ENCODE measurements at places on chromosomes 7 and 10.
A peak's percentile ranks its signal among the peaks of the same experiment; 100 is the strongest.

DNA sequence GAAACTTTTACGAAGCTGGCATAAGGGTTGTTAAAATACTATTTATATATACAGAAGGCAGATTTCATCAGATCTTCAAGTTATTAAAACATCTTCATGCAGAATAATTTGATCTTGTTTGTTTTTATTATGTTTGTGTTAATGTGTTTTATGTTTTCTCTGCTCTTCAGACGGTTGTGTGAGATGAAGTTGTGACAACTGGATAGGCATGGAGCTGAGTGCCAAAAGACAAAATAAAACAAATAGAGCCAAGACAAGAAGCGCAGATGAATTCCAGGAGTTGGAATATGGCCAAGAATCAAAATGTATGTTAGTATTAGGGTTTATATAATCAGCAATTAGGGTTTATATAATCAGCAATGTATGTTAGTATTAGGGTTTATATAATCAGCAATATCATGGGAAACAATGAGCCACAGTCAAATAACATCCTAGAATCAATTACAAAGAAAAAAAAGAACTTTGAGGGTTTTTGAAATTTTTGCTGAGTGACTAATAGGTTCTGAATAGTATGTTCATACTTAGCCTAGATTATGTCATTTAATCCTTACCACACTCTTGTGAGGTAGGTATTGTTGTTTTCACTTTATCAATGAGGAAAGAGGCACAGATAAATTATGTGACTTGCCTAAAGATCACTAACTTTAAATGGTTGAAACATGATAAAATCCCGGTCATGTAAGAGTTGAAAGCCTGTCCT, 488.0 kb upstream of the STEAP1 start:
- no peak for DNase-seq

DNA sequence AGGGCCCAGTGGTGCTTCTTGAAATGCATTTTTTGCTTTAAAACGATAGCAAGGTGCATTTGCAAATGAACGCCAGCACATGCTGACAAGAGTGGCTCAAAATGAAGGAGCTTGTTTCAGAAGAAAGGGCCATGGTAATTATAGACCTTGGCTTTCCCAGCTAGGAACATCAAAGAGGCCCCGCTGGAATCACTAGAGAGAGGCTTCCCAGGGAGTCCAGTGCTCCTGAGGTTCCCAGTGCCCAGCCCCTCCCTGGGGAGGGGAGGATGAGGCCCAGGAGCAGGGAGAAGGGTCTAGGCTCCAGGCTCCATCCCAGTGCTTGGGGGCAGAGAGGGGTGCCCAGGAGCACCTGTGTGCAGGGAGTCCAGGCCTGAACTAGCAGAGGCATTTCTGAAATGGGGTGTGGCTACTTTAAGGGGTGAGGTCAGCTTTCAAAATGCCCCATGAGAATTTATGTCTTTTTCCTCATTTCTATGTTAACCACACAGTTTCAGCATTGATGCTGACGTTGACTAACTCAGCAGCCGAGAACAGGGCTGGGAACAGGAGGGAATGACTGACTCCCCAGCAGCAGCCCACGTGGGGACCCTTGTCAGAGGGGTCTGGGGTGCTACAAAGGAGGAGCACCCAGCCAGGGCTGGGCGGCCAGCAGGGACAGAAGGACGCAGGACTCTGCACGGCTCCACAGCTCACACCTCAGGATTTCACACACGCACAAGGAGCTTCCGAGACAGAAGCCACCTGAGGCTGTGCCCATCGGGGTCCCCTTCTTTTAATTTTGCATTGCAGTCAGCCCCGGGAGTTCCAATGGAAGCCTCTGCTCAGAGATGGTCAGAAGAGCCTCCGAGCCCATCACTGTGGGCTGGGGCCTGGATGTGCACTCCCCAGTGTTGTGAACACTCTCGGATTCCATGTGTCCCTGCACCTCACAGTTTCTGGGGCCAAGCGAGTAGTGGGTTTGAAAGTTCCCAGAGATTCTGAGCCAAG, 570.2 kb downstream of the PTPRN2 start:
- DNase-seq = peak; percentile 72

DNA sequence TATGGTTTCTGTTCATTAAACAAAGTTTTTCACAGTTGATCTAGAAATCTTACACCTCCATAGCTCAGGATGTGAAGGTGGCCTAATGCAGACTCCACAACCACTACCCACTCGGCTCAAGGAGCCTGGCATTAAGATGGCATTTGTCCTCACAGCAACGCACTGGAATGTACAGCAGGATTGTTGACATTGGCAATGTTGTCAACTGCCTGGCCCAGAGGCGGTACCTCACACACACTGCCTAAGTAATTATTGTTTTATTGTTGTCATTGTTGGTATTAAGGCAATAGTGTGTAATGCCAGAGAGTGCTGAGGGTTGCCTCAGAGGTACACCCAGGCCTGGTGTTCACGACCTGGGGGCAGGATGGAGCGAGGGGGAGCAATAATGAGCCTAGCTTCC, 38.3 kb downstream of the LRRC18 start:
- DNase-seq = no peak

GRCh38 chr7:139950881-139951525, 111.7 kb downstream of the PARP12 start:
- peak; percentile 68 for DNase-seq

GRCh38 chr10:18735711-18736110, 76.5 kb downstream of the ARL5B start:
- no peak for DNase-seq

DNA sequence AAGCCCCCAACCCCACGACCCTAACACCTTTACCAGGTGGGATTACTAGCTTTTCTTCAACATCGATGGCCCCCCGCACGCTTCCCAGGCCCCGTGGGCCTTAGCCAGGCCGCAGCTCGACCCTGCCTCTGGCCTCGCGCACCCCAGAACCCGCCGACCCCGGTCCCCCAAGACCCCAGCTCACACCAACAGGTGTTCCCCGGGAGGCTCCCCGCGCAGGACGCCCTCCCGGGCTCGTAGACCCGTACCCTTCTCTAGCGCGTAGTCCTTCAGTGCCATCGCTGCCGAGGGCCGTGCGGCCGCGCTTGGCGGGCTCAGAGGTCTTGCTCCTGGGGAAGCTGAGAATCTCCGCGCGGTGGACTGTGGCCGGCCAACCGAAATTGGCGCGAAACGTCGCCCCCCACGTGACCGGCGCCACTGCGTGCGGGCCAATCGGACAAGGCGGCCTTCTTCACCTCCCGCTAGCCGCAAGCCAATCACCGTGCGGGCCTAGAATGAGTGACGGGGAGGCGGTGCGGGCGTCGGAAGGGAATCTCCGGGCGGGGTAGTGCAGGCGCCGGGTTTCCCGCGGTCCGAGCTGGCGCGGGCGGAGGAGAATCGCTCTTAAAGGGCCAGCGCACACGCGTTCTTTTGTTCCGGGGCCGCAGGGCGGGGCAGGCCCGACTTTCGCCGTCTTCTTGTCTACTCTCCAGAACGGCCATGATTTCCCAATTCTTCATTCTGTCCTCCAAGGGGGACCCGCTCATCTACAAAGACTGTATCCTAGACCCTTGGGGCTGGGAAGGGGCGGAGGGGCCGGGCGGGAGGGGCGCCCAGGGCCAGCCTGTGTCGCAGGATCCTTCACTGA, at the start of the genes AP4M1 and MCM7:
Gene AP4M1, plus strand, starts transcription at position 628 of the 847 bp plus-strand sequence. Its CDS starts 72 bp downstream, at position 700.
Gene MCM7, minus strand, starts transcription at position 382 of the 847 bp plus-strand sequence. Its CDS starts 103 bp downstream, at position 279.
- peak; percentile 99 for DNase-seq

DNA sequence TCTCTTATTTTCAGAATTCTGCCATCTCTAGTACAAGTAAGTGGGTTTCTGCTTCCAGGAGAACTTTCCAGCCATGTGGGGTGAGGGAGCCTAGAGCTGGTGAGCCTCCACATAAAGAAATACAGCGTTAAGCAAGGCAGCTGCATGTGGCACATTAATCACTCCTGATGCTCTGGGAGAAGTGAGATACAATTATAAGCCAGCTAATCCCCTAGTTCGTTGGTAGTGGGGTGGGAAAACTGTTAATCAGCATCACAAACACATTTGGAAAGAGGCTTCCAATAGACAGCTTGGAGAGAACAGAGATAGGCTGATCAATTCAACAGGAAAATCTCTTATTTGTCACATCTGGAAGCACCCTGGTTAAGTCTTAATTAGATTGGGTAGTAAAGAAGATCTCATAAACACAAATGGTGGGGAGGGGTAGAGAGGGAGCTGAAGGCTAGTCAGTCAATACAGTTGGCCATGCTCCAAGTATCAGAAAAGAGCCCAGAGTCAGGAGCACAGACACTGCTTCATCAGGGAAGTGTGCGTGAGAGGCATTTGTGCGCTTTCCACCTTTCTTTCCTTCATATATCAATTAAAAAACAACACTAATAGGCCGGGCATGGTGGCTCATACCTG, 130.6 kb downstream of the SORCS1 start:
- no peak for DNase-seq

- DNase-seq = peak; percentile 39
Measured at GRCh38 chr10:436911-437665, 252.4 kb downstream of the DIP2C start.

DNA sequence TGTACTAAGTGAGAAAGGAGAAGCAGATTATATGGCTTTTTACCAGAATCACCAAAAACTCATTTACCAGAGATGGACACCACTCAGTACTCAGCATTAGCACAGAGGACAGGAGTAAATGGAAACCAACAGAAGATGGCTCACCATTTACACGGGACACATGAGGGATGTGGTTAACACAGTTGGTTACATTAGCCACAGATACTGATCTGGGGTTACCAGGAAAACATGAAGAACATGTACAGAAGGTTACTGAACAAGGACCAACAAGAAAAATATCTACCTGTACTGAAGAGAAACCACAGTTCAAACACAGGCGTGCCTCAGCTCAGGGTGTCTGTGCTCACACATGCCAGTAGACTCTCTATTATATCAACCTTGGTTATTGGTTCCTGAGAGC, 1285.8 kb upstream of the SORCS1 start:
- DNase-seq = no peak

- peak; percentile 39 for DNase-seq
Measured at GRCh38 chr7:12091231-12091630, 119.9 kb upstream of the TMEM106B start.

DNA sequence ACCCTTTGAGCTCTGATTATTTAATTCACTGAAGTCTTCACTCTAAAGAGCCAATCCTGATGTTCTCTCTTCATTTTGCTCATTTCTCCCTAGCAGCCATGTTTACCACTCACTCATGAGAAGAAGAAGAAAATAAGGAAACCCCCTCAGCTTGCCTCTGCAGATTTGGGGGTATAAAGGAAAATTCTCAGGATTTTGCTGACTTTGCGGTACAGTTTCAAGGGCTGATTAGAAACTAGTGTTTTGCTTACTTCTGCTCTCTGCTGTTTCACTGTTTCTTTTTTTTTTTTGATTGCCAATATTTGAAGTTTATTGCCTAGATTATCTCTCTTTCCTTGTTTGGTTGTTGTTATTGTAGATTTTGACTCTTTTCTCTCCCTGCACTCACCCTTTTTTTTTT, 23.4 kb downstream of the PCBD1 start:
- no peak for DNase-seq

- DNase-seq = peak; percentile 57
Measured at GRCh38 chr10:87659571-87660483, at the start of gene PAPSS2. PAPSS2 (plus strand) TSS chr10:87659878; CDS start chr10:87659982, 104 bp downstream.

- DNase-seq = peak; percentile 46
Measured at GRCh38 chr10:69061305-69062161, 26.4 kb upstream of the SRGN start.

DNA sequence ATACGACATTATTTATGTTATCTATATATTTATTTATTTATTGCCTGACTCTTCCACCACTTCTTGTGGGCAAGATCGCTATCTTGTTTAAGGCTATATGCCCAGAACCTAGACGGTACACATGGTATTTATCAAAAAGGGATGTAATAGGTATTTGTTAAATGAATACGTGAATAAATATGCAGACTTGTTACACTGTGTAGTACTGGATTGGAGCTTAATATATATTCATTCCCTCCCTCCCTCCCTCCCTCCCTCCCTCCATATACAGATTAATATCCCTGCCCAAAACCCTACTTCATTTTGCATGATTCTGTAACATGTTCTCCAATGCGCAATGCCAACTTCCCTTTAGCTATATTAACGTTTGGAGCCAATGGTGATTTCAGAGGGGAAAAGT, 1273.7 kb upstream of the AUTS2 start:
- DNase-seq = no peak

DNA sequence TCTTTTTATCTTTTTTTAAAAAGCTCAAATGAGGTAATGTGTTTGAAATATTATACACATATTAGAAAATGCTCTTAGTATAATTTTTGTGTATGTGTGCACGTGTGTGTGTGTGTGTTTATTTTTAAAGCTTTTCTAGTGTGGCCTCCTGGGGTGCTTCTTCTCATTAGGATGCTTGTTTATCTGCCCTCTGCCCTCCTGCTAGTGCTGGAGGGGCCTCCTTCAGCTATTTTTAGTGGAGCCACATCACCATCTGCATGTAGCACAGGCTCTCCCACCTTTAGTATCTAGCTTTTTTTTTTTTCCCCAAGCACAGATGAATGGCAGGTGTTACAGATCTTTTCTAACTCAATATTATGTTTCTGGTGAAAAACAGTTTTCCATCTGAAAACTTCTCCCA, 155.7 kb upstream of the TMEM229A start:
- DNase-seq = no peak

- no peak for DNase-seq
Measured at GRCh38 chr10:84214046-84214572, 11.2 kb downstream of the LRIT2 start.

All from NCI-H146 (cell line).